Activated CD4-positive, alpha-beta T cell treated with anti-CD3 and anti-CD28 coated beads, Interleukin-2, Interleukin-6, amounts not matched to agents 100 ng/mL and 50 ng/mL, durations not matched to agents 16 hours and 8 hours (primary cell): ENCODE measurements at places on chromosomes 4 and X.
A peak's percentile ranks its signal among the peaks of the same experiment; 100 is the strongest.

GRCh38 chr4:184231573-184231972 lies 13.9 kb upstream of the ENPP6 start:
- DNase-seq: no peak

DNA sequence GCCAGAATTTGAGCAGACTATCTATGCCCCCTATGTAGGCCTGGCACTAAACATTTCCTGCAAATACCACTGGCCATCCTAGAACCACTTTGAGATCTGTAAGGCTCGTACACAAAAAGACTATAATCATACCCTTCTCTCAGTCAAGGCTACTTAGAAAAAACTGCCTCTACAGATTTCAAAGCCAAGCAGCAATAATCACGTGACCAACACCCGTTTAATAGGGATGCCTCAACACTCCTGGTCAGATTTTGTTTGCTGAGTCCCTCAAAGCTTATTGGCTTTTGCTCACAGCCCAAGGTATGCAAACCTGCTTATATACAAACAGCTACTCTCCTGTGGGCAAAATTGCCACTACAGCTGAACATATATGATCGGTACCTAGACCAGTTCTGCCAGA lies 897 bp downstream of the COX7B2 start:
- no peak for DNase-seq

DNA sequence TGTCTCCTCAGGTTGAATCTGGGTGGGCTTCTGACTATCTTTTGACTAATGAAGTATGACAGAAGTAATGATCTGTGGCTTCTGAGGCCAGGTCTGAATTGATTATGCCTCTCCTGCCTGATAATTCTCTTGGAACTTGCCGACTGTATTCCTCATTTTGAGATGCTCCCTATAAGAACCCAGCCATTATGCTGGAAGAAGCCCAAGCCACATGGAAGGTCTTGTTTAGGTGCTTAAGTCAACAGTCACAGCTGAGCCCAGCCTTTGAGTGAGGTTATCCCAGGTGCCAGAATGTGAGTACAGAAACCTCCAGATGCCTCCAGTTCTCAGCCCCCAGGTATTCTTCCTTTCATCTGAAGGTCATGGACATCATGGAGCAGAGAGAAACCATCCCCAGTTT lies 456.6 kb downstream of the IL15 start:
- DNase-seq: no peak

- DNase-seq: no peak
These were observed 223.9 kb downstream of the CAMK2D start for GRCh38 chr4:113537628-113538027.

GRCh38 chr4:25107827-25108516 lies 52.3 kb downstream of the SEPSECS start:
- no peak for DNase-seq

- no peak for DNase-seq
These were observed 1.9 kb downstream of the SHOX start for GRCh38 chrX:632366-633042.

- no peak for DNase-seq
These were observed 82.4 kb downstream of the SLC2A9 start for GRCh38 chr4:9938933-9939332.

DNA sequence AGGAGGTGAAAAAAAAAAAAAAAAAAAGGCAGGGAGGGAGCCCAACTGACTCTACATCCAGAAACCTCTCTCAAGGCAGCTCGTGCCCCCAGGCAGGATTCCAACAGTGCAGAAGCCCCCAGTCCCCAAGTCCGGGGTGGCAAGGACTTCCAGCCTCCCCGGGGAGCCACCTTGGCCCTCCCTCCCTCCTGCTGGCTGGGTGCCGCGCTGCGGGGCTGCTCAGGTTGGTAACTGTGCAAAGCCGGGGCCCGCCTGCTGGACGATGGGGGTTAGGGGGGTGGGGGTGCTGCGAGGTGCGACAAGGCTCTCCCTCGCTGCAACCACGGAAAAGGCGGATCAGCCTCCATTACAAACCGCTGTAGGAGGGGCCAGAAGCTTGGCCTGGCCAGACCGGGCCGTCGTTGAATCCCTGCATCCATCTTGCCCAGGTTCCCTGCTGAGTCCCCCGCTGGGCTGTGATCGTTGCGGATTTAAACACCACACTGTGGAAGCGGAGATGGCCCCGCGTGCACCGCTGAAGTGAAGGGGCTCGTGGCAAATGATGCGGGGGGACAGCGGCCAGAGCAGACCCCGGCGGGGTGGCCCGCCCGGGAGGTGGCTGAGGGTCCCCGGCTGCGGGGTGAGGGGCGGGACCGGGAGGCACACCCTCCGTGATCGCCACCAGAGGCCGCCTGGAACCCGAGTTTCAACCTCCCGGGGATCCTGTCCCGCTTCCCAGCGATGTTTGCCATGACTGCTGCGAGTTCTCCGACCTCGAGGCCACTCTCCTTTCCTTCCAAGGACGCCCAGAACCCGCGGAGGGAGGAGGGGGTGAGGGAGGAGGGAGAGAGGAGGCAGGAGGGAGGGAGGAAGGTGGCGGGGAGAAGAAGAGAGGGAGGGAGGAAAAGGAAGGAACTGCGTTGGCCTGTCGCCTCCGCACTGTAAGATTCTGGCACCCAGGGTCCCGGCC lies 58.0 kb upstream of the DDX3X start:
- peak; percentile 62 for DNase-seq

DNA sequence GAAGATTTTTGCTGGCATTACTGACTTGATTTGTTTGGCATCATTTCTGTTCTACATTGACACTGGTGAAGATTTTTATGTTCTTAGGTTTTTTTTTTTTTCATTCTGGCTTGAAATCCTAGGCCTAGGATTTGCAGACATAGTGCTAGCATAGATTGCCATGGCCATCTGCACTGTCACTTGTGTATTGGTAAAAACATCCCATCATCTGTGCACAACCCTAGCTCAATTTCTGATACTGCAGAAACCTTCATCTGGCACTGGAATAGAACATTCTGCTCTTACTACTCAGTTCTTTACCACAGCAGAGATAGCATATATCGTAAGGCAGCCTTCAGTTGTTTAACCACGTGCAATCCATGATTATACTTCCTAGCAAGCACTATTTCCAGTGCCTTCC lies 111.5 kb upstream of the IL15 start:
- no peak for DNase-seq

DNA sequence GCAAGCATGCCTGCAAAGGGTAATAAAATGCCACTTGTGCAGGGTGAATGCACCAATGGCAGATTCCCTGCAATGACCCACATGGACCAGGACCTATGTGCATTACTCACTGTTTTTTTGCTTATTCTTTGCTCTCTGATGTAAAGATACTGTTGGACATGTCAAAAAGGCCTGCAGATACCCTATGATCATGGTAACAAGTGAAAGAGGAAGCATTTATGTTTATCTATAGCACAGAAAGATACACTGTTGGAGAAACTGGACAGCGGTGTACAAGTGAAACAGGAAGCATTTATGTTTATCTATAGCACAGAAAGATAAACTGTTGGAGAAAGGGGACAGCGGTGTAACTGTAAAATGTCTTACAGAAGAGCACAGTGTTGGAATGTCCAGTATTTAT lies 127.5 kb downstream of the PAPSS1 start:
- DNase-seq: no peak

- no peak for DNase-seq
These were observed 343.7 kb downstream of the GRIA2 start for GRCh38 chr4:157564218-157564617.

- no peak for DNase-seq
These were observed 1801.3 kb upstream of the PCDH10 start for GRCh38 chr4:131347816-131348215.

GRCh38 chr4:25874655-25875054 lies 11.9 kb upstream of the SEL1L3 start:
- no peak for DNase-seq

DNA sequence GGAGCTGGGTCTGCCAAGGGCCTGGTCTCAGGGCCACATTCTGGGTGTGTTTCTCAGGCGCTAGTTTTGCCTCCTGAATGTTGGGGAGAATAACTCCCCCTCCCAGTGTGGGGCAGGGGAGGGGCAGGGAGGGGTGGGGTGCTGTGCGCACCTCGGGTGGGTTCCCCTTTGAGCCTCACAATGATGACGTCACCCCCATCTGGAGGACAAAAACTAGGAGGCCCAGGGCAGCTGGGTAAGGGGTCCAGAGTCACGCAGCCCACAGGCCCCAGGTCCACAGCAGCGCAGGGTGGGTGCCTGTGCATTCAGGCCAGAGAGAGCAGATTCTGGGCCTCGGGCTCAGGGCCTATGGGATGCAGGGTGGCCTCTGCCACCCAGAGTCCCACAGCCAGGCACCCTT lies 23.7 kb upstream of the HMX1 start:
- no peak for DNase-seq

GRCh38 chr4:188232428-188232827 lies 93.2 kb downstream of the TRIML1 start:
- no peak for DNase-seq

GRCh38 chr4:77155631-77156452 lies 1.2 kb upstream of the CCNG2 start:
- no peak for DNase-seq

GRCh38 chr4:169811476-169811875 lies 53.7 kb upstream of the HPF1 start:
- no peak for DNase-seq

DNA sequence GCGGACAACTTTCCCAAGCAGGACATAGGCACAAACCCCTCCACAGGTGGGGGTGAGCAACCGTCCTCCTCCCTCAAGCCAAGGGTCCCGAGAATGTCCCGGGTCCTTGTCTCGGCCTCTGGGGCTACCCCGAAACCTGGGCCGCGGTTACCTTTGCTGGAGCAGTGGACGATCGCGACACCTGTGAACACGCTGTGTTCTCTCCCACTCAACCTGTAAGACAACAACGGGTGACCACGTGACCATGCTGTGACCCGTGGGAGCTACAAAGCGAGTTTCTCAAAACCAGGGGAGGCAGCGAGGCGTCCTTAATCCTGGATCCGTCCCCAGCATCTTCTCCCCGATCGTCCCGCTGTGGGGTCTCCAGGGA lies 17.9 kb downstream of the ASMTL start:
- DNase-seq: no peak

DNA sequence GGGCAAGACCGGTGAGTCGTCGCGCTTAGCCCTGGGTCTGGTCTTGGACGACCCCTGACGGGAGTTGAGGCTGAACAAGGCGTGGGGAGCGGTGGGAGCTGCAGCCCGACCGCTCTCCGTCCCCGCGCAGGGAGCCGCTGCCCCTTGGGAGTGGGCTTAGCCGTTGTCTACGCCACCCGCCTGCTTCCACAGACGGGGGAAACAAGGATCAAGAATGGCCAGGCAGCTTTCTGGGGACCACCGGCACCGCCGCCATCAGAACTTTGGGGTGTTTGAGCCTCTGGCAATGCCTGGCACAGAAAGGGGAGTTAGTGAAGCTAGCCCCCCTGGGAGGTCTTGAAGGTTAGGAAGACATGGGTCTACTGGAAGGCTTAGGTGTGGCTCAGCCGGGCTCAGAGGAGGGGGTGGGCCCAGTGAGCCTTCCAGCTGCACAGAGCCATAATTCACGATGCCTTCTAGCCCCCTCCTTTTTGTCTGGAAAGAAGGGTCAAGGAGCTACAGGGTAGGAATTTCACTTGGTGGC lies 583 bp downstream of the RASL11B start:
- no peak for DNase-seq

DNA sequence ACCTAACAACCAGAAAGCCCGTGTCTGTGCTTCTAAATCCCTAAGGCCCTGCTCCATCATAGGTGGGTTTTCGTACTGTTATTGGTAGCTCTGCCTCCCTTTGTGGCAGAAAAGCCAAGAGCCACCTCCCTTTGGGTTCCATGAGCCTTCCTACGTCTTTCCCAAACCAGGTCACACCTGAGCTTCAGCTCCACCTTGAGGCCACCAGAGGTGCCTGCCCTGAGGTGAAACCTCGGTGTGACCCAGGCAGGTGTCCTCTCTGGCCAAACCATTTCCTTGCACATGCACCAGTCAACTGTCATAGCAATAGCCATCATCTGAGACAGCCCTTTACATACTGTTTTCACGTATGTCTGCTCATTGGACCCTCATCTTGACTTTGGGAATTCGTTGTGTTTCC lies 188.0 kb upstream of the RBPJ start:
- no peak for DNase-seq

DNA sequence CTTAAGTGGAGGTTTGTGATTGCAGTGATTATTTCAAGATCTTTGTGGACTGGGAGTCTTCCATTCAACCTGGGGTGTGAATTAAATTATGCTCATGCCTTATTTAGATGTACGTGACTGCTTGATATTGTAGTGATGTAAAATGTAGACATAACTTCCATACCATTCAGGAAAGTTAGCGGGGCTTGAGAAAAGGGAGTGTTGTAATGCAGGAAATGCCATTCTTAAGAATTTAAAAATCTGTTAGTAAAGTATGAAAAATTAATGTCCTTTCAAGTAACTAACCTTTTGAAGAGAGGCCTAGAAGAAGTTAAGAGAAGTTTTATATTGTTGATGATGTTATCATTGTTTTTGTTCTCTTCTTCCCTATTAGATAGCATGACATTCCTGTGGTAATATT lies 318.2 kb downstream of the CCSER1 start:
- no peak for DNase-seq

GRCh38 chrX:17375637-17376430 lies 834 bp downstream of the NHS start:
- no peak for DNase-seq

DNA sequence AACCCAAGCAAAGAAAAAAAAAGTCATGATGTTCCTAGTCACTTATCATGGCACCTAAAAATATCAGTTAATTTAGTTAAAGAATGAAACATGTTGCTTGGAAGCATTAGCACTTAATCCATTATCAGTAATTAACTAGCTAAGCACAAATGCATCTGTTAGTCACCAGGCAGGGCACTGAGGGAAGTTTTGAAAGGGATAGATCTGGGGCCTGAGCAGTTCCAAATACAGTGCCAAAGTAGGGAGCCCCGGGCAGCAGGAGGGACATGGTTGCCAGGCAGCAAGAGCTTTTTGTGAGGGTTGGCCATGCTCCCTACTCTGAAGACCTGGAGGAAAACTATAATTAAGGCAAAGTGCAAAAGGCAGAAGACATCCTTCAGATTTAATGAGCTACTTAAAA lies 62.0 kb downstream of the PHKA1 start:
- DNase-seq: no peak

- no peak for DNase-seq
These were observed 160.8 kb downstream of the FANCB start for GRCh38 chrX:14712096-14712495.

GRCh38 chr4:11441194-11441556 lies 12.5 kb upstream of the HS3ST1 start:
- DNase-seq: no peak

- DNase-seq: no peak
These were observed 221.8 kb upstream of the IGFBP7 start for GRCh38 chr4:57331959-57332358.

DNA sequence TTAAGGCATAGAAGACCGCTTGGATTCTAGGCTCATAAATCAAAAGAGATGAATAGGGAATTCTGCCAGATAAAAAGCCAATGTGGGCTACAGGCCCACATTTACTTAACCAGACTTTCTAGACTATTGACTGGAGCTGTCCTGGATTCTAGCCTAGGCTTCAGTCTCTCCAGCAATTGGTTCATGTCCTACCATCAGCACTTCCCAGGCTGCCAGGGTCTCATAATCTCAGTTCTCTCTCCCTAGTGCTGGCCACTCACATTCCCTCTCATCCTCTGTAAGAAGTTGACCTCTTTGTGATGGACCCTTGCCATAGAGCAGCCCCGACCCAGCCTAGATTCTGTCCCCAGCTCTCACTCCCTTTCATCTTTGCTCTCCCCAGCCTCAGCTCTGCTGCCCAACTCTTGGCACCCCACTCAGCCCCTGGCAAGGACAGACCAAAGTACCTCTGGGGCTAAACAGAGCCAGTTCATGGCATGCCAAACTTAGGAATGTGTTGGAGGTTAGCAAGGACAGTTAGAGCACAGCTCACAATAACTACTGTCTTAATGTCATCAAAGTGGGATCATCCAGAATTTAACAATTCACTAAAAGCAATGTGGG lies 396.2 kb downstream of the INPP4B start:
- no peak for DNase-seq
